H4 (cell line): ENCODE measurements at places on chromosomes 16 and 17.

DNA sequence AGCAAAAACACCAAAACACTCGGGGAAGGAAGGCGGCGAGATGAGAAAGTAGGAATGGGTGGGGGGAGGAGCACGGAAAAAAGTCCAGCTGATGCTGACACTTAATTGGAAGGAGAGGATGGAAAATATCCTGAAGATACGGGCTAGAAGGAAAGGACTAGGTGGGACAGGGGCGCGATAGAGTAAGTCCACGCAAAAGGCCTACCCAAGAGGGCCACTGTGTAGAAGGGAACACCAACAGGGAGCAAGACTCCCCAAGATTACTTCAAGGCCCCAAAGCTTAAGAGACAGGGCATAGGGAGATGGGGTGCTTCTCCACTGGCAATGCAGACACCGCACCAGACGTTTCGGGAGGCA, 736 bp downstream of the APPBP2 start:
- DNase-seq: no peak

GRCh38 chr16:49564496-49565229, 191.1 kb downstream of the C16orf78 start:
- DNase-seq: no peak

- DNase-seq: no peak
Observed at GRCh38 chr17:10251212-10251948, 53.0 kb upstream of the GAS7 start.

GRCh38 chr16:82382521-82382920, 212.5 kb upstream of the MPHOSPH6 start:
- DNase-seq: no peak

DNA sequence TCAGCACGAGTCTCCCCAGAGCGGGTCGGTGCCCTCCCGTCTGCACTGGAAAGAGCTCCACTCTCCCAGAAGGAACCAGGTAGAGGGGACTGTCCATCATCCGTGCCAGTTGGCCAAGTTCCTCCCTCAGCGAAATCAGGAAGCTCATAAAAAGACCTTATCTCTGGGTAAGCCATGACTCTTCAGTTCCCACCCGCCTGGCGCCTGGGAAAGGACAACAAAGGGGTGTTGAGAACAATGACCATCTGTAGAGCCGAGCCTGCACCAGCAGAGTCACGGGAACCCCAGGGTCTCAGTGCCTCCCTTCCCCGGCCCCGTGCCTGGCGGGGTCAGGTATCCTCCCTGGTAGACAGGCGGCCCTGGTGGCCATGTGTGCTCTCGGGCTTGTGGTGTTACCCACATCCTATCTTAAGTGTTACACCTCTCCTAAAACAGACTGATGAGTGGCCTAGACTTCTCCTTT, 190.7 kb downstream of the AXIN2 start:
- DNase-seq: no peak
